ENCODE measurements at places on chromosomes 2 and 18. TPM values are rescaled to one million over a fixed set of nuclear protein-coding genes. Genes with fewer than 3 reads are reported as not detected.

Gene NOL4
- under 0.01 TPM for total RNA-seq

Gene LRRTM4
- total RNA-seq = not detected

Gene DRC1
- 0.24 TPM for total RNA-seq

Gene MBD5
- 6.6 TPM for total RNA-seq

Gene STPG4
- total RNA-seq = not detected

Gene CYP26B1
- 0.24 TPM for total RNA-seq

Gene SLC66A3
- 40.5 TPM for total RNA-seq

Gene REG3G
- total RNA-seq = not detected

Gene KIF5C
- total RNA-seq = not detected

Gene RAPH1
- 16.6 TPM for total RNA-seq

Gene DSG1
- total RNA-seq = 0.72 TPM

Gene MAP4K4
- total RNA-seq = 74.5 TPM

Gene AGXT
- not detected for total RNA-seq

Gene FBXO36
- 5.5 TPM for total RNA-seq

Gene EN1
- total RNA-seq = not detected
